ENCODE measurements at places on chromosomes 11 and 22. TPM values are rescaled to one million over a fixed set of nuclear protein-coding genes. Genes with fewer than 3 reads are reported as not detected.

Gene RAG2
- 1.1 TPM for polyA plus RNA-seq

DNA sequence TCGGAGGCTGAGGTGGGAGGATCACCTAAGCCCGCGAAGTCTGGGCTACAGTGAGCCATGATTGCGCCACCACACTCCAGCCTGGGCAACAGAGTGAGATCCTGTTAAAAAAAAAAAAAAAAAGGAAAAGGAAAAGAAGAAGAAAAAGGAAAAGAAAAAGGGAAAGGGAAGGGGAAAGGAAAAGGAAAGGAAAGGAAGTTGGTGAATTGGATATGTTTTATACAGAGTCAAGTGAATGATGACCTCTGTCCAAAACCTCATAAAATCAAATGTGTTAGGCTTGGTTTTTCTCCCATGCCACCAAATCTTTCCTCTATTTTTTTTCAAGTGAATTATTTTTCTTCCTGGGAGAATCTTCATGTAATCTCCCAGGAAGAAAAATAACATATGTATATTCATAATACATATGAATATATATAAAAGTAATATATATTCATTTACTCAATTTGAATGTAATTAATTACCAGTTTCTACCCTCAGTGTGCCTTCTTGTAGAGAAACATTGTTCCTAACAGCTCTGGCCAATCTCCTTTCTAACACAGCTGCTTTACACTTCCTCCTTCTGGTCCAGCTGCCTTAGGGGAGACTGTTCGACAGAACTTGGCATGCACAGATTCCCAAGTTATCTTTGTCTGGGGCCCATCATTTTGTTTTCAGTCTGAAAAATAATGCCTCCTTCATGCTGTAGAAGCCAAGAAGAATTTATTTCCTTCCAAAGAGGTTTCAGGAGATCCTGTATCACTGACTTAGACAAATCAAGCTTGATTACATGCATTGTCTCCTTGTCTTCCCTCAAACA, 111.9 kb downstream of the CCDC34 start:
- no peak for DNase-seq

DNA sequence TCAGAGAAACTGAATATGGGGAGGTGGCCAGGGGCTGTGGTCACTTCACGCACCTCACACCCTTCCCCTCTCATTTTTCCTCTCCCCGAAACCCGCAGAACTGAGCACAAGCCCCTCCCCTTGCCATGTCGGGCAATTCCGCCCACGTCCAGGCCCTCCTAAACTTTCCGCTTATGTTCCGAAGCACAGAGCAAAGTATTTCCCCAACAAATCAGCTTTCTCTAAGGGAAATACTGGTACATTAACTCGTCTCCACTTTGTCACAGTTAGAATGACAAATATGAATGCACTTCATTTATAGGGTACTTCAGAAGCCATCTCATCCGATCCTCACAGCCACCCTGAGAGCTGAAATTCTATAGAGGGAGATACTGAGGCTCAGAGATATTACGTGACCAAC, 94.7 kb upstream of the TMEM45B start:
- no peak for DNase-seq

DNA sequence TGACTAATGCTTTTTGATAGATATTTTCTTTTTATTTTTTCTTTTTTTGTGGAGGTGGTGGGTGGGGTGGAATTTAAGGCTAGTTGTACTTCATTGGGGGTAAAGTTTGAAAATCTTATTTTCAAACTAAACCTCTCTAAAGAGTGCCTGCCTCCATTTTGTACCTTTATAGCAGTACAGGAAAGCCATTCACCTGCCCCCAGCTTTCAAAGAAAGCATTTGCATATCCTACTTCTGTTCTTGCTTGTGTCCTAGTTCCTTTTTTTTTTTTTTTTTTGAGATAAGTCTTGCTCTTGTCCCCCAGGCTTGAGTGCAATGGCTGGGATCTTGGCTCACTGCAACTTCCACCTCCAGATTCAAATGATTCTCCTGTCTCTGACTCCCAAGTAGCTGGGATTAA, 766.2 kb upstream of the LRRC4C start:
- DNase-seq, result no peak

- DNase-seq, result no peak
Measured at GRCh38 chr11:65791719-65792213, 4.9 kb downstream of the OVOL1 start.

DNA sequence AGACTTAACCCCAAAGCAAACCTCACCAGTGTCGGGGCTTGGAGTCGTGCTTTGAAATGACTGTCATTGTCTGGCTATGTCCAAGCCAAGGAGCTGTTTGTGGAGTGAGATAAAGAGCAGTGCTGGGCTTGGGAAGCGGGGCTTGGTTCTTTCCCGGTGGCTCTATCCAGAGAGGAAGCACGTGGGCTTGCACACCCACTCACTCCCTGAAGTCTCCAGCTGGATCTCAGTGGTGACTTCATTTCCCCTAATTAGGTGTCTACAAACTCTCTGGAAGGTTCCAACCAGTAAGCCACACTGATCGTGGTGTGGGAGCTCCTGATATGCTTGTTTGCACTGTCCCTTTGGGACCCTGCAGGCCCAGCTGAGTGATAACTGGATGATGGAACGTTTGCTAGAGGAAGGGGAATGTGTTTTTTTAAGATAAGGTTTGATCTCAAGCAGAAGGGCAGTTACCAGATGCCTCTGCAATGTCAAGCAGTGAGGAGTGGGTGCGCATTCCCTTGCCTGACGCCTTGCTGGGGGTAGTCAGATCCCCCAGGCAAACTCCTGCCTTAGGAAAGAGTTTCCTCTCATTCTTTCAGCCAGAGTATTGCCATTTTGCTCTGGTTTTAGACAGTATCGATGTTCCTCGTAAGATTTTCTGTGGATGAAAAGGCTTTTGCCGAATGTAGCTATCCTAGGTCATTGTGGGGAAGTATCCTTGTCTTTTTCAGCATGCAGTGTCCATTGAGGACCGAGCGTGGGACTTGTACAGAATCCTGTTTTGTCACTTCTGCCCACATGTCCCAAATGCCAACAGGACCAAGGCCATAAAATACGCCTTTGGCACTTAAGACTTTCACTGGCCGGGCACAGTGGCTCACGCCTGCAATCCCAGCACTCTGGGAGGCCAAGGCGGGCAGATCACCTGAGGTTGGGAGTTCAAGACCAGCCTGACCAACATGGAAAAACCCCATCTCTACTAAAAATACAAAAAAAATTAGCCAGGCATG, 90.9 kb downstream of the MICAL2 start:
- DNase-seq, result no peak

GRCh38 chr11:17774232-17775034, 39.9 kb downstream of the KCNC1 start:
- no peak for DNase-seq

Gene PKP3
- polyA plus RNA-seq, result 9.1 TPM

GRCh38 chr11:112806256-112806655, 155.0 kb upstream of the NCAM1 start:
- no peak for DNase-seq

DNA sequence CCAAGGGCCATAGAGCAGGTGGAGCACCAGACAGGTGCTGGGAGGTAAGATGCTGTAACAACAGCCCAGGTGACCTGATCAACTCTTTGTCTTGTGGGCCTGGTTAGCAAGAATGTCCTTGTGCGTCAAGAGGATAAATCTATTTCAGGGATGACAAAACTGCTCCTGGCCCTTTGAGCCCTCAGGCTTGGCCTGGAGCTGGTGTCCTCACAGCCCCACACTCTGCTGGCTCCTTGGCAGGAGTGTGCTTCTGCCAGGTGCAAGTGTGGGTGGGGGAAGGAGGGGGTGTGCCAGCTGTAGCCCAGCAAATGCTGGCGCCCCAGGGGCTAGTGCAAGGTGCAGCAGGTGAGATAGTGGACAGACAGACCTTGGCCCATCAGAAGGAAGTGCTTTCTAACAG, 19.5 kb downstream of the AMPD3 start:
- no peak for DNase-seq

Gene IGLL5
- polyA plus RNA-seq, result not detected

- no peak for DNase-seq
Measured at GRCh38 chr11:24240496-24241175, 256.2 kb upstream of the LUZP2 start.

Gene RTN4RL2
- 2.2 TPM for polyA plus RNA-seq

DNA sequence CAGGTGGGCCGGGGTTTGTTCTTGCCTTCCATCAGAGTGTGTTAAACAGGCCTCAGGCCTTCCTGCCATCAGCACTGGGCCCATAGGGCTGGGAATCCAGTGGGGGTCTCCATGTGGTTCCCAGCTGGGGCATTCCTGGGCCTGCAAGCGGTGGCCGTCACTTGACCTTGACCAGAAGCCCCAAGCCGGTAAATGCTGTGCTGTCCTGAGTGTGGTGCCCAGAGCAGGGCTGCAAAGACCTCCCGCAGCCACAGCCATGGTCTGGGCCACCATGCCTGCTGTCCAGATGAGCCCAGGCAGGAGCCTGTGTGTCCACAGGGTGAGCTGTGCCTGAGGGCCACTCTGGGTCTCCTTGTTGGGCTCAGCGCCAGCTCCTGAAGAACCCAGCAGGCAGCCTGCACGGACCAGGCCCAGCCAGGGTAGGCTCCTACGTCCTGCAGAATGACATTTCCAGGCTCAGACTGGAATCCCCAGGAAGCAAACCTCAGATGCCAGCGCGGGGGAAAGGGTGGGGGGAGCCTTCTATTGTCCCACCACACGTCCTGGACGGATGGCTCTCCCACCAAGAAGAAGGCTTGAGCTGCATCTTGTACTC, 117.3 kb downstream of the KCNQ1OT1 start:
- DNase-seq, result no peak

- DNase-seq, result no peak
Measured at GRCh38 chr11:12133547-12134235, 23.3 kb downstream of the MICAL2 start.

Gene KCNJ5
- 5.2 TPM for polyA plus RNA-seq

DNA sequence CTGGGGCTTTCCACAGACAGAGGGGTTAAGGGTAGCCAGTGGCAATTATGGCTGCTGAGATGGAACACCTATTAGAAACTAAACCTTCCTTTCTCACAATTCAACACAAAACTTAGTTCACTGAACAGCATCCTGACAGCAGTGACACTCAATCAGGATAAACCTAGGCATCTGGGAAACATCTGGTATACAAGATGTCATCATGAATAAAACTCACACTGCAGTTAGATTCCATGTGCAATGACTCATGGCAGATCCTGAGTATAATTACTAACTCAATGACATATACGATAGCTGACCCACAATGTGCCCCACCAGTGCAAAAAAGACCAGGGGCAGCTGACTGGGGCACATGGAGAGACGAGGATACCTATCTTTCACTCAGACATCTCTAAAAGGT, 17.7 kb downstream of the RBFOX2 start:
- DNase-seq, result no peak

DNA sequence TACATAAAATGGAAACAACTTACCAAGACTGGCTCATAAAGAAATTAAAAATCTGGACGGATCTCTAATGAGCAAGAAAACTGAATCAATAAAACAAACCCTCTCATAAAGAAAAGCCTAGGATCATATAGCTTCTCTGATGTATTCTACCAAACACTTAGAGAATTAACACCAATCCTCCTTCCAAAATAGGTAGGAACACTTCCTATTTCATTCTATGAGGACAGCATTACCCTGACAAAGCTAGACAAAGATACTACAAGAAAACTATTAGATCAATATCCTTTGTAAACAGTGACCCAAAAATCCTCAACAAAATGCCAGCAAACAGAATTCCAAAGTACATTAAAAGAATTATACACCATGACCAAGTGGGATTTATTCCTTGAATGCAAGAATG, 52.9 kb upstream of the CLTCL1 start:
- DNase-seq, result no peak

- no peak for DNase-seq
Measured at GRCh38 chr11:86588566-86589090, 83.8 kb downstream of the ME3 start.

DNA sequence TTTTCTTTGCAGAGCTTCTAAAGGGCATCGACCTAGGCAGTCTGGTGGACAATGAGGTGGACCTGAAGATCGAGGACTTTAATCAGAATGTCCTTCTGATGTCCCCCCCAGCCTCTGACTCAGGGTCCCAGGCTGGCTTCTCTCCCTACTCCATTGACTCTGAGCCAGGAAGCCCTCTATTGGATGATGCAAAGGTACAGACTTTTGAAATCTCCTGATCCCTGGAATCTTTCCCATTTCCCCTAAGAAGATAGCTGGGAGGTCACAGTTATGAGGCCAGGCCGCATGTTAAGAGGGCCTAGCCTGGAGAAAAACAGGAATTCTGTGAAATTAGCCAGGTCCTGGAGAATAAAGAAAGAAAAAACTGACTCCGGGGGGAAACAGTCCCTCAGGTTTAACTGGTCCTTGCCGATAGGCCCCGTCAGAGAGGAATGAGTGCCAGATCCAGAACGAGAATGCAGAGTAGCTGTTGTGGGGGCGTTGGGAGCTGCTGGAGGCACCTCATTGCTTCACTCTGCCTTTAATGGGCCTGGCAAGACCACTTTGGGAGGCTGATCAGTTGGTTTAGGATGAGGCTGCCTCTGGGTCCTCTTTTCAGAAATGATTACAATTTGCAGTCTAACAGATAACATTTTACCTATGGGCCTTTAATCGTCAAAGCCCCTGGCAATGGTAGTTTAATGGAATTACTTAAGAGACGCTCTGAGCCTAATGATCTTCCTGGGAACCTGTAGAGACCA, 39.2 kb downstream of the SHISA8 start:
- no peak for DNase-seq

Gene OR5P2
- not detected for polyA plus RNA-seq

GRCh38 chr11:129375751-129376657, at the start of gene BARX2:
Gene BARX2 (plus strand): TSS chr11:129375848. CDS start chr11:129376036, 188 bp downstream.
- peak; percentile 54 for DNase-seq

GRCh38 chr22:24697621-24698082, 76.9 kb downstream of the PIWIL3 start:
- DNase-seq, result no peak

DNA sequence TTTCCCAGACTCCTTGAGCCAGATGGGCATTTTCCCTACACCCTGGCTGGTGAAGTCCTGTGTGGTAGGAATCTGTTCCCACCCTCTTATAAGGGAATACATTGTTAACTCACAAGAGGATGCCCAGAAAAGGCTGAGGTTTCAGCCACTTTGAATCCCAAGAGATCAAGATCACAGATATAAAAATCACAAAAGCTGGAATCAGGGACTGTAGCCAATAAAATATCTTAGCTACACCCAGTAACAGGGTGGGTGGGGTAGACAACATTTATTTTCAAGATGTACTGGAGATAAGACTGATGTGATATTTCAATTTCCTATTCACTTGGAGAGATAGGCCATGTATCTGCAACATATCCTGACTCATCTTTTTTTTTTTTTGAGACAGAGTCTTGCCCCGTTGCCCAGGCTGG, 50.3 kb downstream of the COPB1 start:
- no peak for DNase-seq

DNA sequence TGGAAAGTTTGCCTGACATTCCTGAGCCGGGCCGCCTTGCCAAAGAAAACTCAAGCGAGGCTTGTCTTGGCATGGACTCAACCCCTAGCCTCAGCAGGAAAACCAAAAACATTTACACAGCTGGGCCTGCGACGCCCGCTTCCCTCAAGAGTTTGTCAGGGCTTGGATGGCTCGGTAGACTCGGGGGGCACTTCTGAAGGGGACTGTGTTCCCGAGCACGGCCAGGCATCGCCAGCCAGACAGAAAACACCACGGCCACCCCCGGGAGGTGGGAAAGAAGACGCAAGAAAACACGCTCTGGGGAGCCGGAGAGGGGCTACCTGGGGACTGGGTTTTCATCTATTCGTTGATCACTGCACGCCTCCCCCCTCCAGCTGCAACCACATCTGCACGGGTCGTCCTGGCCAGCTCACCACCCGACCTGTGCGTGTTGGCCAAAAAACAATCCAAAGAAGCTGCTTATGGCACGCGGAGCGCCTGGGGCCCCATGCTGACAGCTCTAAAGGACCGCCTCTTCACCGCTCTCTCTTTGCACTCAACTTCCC, 380.7 kb downstream of the MN1 start:
- peak; percentile 55 for DNase-seq

Measured in left renal pelvis (tissue), 4 donors.